ENCODE measurements at places on chromosomes 7 and 10.

- peak overlapping the region; percentile 75 for H3K4me3 ChIP-seq
- H3K4me1 ChIP-seq: peaks cover 48% of the 10 kb centered on the region
- DNase-seq: peak; percentile 52
- peaks cover 17% of the 10 kb centered on the region for H3K36me3 ChIP-seq
- no peaks in the 10 kb centered on the region for H3K27me3 ChIP-seq
- no peak overlapping the region for H3K27ac ChIP-seq
Measured at GRCh38 chr10:79242620-79243152, 104.6 kb upstream of the PPIF start.

DNA sequence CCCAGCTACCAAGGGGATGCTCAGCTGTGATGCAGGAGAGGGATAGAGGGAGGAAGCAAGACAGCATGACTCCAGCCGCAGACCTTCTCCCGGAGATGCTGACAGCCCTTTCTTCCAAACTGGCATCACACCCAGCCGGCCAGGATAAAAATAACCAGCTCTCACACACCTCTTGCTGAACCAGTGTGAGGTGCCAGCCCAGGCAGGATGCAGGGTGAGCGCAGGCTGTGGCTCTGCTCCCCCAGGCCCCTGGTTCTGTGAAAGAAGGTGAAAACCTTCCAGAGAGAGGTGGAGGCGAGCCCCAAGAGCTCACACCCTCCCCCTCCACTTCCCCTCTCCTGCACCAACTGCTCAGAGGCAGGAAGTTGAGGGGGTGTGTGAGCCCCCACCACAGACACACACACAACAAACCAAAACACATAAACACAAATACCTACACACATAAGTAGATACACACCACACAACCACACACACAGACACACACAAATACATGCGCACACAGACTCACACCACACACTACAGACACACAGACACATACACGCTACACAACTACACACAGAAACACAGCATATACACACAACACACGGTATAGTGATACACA lies 4.0 kb downstream of the GPR15LG start:
- H3K27ac ChIP-seq: no peak overlapping the region
- DNase-seq: peak; percentile 74
- no peaks in the 10 kb centered on the region for H3K36me3 ChIP-seq
- peaks cover 14% of the 10 kb centered on the region for H3K4me1 ChIP-seq

GRCh38 chr10:120394446-120394845 lies 62.6 kb upstream of the PLPP4 start:
- H3K4me3 ChIP-seq: no peak overlapping the region
- no peaks in the 10 kb centered on the region for H3K36me3 ChIP-seq
- no peak overlapping the region for H3K27ac ChIP-seq

DNA sequence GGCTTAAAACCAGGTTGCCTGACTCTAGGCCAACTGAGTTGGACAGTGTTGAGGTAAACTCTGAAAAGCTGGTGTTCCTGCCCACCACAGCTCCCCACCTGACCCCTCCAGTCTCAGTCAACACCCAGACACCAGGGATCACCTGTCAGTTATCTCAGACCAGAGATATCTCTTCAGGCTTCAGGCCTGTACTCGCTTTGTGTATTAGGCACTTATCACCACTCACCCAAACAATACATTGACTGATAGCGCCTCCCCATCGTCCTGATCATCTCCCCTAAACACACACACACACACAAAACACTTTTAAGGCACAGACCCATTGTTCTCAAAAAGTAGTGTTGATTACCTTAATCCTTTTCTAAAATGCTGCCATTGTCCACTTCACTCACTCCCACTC lies 111.5 kb downstream of the PLCE1 start:
- no peak overlapping the region for H3K4me3 ChIP-seq
- DNase-seq: no peak
- no peaks in the 10 kb centered on the region for H3K27me3 ChIP-seq
- no peaks in the 10 kb centered on the region for H3K4me1 ChIP-seq
- H3K27ac ChIP-seq: no peak overlapping the region

DNA sequence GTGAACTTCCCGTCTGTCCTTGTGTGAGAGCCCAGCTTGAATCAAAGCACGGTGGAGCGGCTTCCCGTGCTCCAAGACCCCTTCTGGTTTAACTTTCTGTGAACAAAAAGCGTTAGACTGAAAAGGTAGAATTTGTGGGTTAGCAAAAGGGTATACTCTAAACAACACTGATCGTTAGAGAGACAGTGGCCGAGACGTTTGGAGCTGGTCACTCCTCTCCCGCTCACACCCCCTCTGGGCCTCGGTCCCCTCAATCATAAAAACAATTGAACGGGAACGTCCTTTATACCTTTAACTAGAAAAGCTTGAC lies 502 bp downstream of the PRKRIP1 start:
- H3K27ac ChIP-seq: peak overlapping the region; percentile 92
- peaks cover 49% of the 10 kb centered on the region for H3K36me3 ChIP-seq
- H3K4me1 ChIP-seq: peaks cover 16% of the 10 kb centered on the region
- DNase-seq: no peak
